CD4-positive, alpha-beta T cell treated with Interleukin-1 beta for 1 hour (primary cell): ENCODE measurements at places on chromosomes 3 and 15.

DNA sequence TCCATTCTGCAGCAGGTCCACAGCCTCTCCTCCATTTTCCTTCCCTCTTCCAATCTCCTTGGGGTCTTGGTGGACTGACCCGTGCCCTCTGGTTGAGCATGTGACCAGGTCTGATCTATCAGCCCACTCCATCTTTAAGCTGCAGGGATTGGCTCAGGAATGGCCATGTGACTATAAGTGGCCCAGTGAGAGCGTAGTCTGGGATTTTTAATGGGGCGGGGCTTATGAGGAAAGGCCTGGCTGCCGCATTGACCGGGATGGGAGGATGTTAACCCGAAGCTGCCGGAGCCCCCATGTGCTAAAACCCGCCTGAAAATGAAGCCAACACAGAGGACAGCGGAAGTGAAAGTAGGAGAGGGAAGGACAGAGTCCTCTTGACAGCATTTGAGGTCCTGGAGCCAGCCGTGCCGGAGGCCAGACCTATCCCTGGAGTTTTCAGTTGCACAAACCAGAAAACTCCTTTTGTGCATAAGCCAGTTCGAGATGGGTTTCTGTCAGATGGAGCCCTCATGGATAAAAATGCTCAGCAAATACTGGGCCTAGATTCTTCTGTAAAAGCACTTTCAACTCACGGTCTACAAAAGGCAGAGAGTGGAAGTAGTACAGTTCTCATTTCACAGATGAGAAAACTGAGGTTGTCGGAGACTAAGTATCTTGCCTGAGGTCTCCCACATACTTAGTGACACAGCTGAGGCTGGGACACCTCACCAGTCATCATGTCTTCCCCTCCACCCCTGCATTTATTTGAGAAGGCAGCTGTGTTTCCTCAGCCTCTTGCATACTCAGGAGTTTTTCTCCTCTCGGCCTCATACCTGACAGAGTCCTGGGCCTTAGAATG lies 61.9 kb downstream of the ATP2B2 start:
- DNase-seq, result no peak

DNA sequence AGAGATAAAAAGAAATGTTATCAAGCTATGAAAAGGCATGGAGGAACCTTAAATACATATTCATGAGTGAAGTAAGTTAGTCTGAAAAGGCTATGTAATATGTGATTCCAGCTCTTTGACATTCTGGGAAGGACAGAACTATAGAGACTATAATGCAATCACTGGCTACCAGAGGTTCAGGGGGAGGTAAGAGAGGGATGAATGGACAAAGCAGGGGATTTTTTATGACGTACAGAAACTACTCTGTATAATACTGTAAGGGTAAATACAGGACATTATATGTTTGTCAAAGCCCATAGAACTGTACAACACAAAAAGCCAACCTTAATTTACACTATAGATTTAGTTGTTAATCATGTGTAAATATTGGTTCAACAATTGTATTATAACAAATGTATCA lies 46.1 kb downstream of the MCTP2 start:
- DNase-seq, result no peak

- no peak for DNase-seq
These were observed 5.5 kb upstream of the FSIP1 start for GRCh38 chr15:39788108-39788507.

DNA sequence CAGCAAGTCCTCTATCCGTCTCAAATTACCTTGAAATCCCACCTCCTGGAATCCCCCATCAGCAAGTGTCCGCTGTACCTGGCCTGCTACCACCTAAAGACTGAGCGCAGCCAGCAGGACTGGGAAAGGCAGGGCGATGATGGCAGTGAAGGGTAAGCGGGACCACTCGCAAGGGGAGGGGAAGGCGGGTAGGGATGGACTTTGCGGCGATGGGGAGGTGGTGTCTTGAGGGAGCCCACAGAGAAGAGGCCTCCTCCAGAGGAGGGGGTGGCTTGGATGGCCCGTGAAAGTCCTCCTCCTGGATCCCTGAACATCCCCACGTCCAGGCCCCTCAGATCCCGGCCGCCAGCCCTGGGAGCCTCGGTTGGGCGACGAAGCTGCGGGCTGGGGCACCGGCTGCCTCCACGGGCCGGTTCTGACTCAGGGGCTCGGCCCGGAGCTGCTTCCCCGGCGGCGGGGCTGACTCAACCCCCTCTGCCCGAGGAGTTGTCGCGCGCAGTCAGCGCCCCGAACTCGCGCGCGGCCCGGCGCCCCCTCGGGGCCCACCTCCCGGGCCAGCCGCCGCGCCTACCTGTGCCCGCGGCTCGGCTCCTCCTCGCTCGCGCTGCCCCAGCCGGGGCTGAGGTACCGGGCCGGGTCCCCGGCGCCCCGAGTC lies 512 bp downstream of the LARP6 start:
- DNase-seq, result no peak

- no peak for DNase-seq
These were observed 3.3 kb upstream of the NR2F2 start for GRCh38 chr15:96327155-96327741.

- DNase-seq, result no peak
These were observed 41.6 kb downstream of the PYDC2 start for GRCh38 chr3:191502583-191502982.

DNA sequence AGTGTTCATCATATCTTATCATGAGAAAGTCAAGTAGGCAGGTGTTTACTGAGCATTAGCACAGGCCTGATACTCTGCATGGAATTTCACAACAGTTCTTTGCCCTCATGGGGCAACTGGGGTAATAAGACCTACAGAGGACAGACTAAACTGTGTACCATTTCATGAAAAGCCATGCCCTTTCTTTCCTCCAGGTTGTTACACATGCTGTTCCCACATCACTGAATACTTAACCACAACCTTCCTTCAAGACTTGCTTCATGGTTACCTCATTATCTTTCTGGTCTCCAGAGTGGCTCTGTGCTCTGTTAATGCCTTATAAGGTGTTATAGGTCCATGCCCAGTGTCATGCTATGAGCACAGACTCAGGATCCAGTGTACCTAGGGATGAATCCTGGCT lies 28.2 kb upstream of the RSL24D1 start:
- DNase-seq, result no peak

DNA sequence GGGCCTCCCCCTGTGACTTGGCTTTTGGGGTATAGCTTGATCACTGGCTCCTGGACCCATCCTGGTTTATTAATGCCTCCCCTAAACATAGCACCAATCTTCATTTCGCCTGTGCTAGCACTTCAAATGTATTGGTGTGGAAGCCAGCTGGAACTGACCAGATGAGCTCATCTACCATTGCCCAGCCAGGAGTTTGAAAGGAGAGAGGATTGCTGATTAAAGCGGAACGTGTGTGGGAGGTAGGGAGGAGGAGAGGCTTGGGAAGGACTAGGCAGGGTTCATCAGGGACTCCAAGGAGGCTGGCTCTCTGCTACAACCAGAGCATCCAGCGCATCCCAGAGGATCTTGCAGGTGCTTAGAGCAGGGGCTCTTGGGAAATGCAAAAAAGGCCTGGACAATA lies 34.4 kb upstream of the TLE3 start:
- no peak for DNase-seq

- DNase-seq, result no peak
These were observed 445 bp upstream of the TSEN2 start for GRCh38 chr3:12483872-12484197.
